Activated naive CD4-positive, alpha-beta T cell treated with anti-CD3 and anti-CD28 coated beads, Interleukin-2, amount 50 U/mL, for 72 hours (primary cell): ENCODE measurements at places on chromosomes 6 and 20. TPM values are rescaled to one million over a fixed set of nuclear protein-coding genes. Genes with fewer than 3 reads are reported as not detected.
A peak's percentile ranks its signal among the peaks of the same experiment; 100 is the strongest.

DNA sequence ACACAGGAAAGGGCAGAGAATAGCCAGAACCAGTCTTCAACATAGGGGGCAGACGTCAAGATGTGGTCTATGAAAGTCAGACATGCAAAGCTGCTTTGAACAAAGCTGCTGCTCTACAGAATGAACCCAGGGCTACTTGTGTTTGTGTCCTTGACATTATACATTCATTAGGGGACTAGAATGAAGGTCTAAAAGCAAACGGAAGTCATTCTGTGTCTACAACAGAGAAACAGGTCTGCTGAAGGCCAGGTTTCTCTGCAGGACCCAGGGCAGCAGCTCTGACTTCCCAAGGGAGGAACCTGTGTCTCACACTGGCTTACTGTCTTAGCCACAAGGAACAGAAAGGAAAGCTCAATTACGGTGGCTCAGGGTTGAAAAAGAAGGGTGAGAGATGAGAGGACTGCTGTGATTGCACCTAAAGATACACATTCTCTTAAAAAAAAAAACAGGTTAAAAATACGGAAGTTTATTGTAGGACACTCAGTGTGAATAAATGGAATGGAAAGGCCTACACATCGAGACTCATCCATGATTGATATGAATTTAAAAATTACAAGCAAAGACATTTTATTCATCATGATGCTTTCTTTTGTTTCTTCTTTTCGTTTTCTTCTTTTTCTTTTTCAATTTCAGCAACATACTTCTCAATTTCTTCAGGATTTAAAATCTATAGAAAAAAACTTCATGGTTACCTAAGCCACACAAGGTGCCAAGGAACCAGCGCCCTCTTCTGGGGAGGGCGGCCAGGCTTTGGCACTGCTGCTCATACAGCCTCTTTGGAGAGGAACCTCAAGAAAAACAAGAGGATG, 6.7 kb downstream of the PSMA7 start:
- DNase-seq, result no peak

DDO gene
- total RNA-seq, result 0.34 TPM

GRCh38 chr20:29873946-29874345, 1383.5 kb upstream of the DEFB115 start:
- peak; percentile 48 for DNase-seq

- DNase-seq, result no peak
These were observed 44.5 kb upstream of the VSX1 start for GRCh38 chr20:25126204-25127029.

TCP11 gene
- not detected for total RNA-seq

ADAM33 gene
- not detected for total RNA-seq

CMTR1 gene
- 75.9 TPM for total RNA-seq

- no peak for DNase-seq
These were observed 82.2 kb upstream of the PAX1 start for GRCh38 chr20:21623074-21623780.

TNFRSF6B gene
- not detected for total RNA-seq

TMEM170B gene
- total RNA-seq, result 1.1 TPM

- DNase-seq, result no peak
These were observed 78.0 kb downstream of the COL21A1 start for GRCh38 chr6:56169366-56169765.

DNA sequence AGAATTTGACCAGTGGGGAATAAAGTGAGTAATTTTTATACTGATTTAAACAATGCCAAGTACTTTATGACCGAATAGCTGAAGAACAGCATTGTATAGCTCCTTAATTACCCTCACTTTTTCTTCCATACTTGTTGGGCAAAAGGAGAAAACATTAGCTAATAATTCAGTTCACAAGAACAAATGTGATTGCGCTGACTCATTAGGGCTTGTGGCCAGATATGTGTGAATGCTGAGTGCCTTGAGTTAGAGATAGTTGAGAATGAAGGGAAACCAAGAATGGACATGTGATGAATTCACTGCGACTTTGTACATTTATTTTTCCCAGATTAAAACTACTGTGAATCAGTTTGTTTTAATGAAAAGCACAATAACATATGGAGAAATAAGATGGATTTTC, 669.4 kb downstream of the TFAP2A start:
- no peak for DNase-seq

GRCh38 chr20:42461965-42462593, 727.6 kb downstream of the PTPRT start:
- DNase-seq, result no peak

- no peak for DNase-seq
These were observed 204.8 kb upstream of the KCNG1 start for GRCh38 chr20:51227744-51228143.

MCCD1 gene
- not detected for total RNA-seq

AIF1 gene
- 43.9 TPM for total RNA-seq

DNA sequence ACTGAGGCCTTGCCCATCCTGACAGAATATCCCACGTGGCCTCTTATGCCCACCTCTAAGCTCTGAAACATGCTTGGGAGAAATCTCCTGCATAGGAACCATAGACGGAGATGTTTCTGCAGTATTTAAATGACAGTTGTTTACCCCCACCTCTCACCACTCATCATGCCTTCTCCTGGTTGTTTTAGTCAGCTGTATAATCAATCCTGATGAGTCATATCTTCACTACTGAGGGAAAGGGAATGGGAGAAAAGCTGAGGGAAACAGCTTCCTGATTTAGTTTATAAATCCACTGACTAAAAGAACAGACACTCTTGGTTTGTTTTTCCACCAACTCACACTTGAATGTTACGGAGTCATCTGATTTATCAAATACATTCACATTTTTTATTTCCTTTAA, 113.2 kb upstream of the TENT5A start:
- no peak for DNase-seq

RIPPLY2 gene
- not detected for total RNA-seq

DNA sequence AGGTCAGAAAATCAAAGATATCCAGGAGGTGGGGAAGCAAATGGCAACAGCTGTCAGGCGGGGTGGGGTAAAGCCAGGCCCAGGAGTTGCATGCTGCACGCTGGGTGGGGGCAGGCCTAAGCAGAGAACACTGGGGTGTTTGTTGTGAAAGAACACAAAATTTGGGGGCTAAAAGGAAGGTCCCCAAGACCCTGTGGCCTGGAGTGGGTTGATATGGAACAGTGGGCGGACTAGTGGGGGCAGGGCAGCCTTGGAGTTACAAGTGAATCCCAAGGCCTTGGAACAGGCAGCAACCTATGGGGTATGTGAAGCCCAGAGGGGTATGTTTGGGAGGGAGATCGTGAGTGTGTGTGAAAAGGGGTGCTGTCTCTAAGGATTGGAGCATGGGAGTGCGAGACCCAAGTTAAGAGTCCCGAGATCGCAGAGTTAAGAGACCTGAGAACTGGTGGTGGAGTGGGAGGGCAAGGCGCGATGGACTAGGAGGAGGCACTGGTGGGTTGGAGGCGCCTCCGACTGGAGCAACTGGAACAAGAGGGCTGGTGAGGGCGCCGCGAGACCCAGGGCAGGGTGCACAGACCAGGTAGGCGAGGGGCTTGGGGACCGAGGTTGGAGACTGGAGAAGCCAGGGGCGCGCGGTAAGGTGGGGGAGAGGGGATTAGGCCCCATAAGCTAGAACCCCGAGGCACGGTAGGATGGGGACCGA, 658 bp downstream of the CUL7 start:
- DNase-seq, result peak; percentile 15

GTSF1L gene
- total RNA-seq, result not detected

MCHR2 gene
- total RNA-seq, result not detected

UBD gene
- total RNA-seq, result 0.54 TPM

DNA sequence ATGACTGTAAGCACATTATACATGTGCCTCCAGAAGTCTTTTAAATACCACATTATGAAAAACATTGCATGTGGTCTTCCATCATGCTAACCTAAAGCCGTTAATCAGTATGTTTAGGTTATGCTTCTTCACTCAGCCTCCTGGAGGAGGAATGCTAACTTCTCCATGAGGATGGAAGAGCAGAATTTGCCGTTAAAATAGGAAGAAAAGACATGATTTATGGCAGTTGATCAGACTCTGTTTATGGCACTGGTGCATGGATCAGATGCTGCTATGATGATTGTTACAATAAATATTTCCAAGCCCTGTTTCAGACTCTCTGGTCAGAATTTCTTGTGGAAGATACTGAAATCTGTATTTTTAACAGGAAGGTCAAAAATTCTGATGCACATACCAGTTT, 31.7 kb downstream of the MAP3K4 start:
- no peak for DNase-seq

OPN5 gene
- not detected for total RNA-seq

ABHD16B gene
- total RNA-seq, result not detected

DNA sequence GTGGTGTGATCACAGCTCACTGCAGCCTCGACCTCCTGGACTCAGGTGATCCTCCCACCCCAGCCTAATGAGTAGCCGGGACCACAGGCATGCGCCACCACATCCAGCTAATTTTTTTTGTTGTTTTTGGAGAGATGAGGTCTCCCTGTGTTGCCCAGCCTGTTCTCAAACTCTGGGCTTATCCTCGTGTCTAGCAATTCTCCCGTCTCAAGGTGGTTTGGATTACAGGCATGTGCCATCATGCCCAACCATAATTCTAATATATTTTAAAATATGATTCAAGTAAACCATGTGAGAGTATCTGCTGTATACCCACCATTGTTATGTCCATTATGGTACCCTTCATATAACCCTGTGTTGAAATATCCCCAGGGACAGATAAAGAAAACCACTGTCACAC, 60.3 kb upstream of the C20orf144 start:
- DNase-seq, result no peak

PXMP4 gene
- total RNA-seq, result 12.5 TPM

DNA sequence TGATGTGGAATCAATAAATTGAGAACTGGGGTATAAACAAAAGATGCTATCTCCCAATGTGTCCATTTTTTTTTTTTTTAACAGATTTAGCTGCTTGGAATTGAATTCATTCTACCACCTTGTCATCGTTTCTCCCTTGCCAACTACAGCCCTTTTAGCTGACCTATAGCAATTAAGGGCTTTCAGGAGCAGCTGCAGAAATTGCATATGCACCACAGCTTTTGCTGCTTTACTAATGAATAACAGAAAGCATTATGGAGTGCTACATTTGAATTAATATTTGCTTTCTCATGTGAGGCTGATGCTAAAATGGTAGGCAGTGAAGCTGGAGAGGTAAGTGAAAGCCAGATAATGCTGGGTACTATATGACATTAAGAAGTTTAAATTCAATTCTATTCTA, 5.7 kb downstream of the SESN1 start:
- no peak for DNase-seq

COL9A3 gene
- not detected for total RNA-seq

CD109 gene
- total RNA-seq, result 30.3 TPM

- no peak for DNase-seq
These were observed 28.4 kb downstream of the POFUT1 start for GRCh38 chr20:32236048-32236533.

- no peak for DNase-seq
These were observed 33.2 kb upstream of the RPS6KA2 start for GRCh38 chr6:166660157-166660688.

DNA sequence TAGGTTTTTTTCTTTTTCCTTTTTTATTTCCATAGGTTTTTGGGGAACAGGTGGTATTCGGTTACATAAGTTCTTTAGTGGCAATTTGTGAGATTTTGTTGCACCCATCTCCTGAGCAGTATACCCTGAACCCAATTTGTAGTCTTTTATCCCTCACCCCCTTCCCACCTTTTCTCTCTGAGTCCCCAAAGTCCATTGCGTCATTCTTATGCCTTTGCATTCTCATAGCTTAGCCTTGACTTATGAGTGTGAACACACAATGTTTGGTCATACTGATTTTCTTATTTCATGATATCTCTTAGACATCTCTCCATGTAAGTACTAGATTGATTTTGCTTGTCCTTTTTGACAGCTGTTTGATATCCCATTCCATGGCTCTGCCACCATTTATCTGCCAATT, 27.2 kb downstream of the TGM3 start:
- DNase-seq, result no peak

TPX2 gene
- 123 TPM for total RNA-seq

APOBEC2 gene
- total RNA-seq, result not detected

GRCh38 chr6:156268849-156269248, 508.3 kb upstream of the ARID1B start:
- DNase-seq, result no peak

DNA sequence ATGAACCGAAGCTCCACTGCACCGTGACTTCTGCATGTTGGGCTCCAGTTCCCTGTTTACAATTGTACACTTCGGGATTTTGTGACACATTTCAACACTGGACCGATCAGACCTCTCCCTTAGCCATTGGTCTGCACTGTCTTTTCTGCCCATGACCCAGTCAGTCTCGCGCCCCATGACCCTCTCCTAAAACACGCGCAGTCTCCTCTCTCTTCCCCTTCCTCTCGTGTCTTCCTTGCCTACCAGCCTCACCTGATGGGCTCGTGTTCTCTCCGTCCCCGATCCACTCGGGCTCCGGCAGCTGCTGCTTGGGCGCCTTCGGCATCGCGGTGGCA, 535 bp upstream of the ABCF1 start:
- DNase-seq, result peak; percentile 58

CPNE5 gene
- total RNA-seq, result 0.25 TPM

DNA sequence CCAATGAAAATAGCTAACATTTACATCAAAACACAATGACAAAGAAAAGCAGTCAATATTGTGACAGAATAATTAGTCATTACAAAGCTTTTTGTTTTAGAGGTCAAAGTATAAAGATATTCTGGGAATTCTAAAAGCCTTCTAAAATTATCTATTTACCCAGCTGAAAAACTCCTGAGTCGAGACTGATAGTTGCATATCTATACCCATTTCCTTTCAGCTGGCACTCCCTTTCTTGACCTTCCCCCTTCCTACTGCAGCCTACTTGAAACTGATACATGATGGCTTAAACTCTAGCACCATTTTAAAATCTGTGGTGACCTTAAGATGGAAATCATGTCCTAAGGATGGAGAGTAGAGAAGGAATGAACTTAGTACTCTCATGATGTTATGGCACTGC, 38.6 kb downstream of the LMBRD1 start:
- DNase-seq, result no peak

WTAP gene
- 89.9 TPM for total RNA-seq

SLC17A1 gene
- 0.41 TPM for total RNA-seq

DNA sequence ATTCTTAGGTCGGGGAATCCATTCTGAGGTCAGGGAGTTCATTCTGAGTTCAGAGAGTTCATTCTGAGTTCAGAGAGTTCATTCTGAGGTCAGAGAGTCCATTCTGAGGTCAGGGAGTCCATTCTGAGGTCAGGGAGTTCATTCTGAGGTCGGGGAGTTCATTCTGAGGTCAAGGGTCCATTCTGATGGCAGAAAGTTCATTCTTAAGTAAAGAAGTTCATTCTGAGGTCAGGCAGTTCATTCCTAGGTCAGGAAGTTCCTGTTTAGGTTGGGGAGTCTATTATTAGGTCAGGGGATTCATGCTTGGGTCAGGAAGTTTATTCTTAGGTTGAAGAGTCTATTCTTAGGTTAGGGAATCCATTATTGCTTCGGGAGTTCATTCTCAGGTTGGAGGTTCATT, 16.5 kb upstream of the NXT1 start:
- no peak for DNase-seq

ECT2L gene
- not detected for total RNA-seq

- no peak for DNase-seq
These were observed 68.5 kb downstream of the PLEKHG1 start for GRCh38 chr6:150667977-150668716.

GRCh38 chr6:34459899-34460593, 5.8 kb upstream of the PACSIN1 start:
- peak; percentile 46 for DNase-seq

SLC24A3 gene
- total RNA-seq, result not detected
